GM03348 (cell line): ENCODE measurements at places on chromosomes 7 and 10.

- DNase-seq, result no peak
Observed at GRCh38 chr7:146176860-146177259, 60.3 kb downstream of the CNTNAP2 start.

DNA sequence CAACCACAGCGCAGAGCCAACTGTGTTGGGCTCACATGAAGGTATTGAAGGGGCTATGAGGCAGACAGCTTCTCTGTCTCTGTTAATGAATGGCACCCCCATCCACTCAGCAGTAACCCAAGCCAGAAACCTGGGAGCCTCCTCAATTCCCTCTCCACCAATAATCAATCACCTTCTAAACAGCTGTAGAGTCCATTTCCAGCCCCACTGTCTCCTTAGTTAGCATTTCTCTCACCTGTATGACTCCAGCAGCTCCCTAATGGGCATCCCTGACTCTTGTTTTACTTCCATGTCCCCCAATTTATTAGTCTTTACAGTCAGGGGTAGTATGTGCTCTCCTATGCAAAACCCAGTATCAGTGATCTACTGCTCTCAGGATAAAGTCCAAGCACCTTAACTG, 6.9 kb downstream of the SRI start:
- DNase-seq, result no peak

- peak; percentile 86 for DNase-seq
Observed at GRCh38 chr10:77290528-77291155, 347.0 kb downstream of the KCNMA1 start.

DNA sequence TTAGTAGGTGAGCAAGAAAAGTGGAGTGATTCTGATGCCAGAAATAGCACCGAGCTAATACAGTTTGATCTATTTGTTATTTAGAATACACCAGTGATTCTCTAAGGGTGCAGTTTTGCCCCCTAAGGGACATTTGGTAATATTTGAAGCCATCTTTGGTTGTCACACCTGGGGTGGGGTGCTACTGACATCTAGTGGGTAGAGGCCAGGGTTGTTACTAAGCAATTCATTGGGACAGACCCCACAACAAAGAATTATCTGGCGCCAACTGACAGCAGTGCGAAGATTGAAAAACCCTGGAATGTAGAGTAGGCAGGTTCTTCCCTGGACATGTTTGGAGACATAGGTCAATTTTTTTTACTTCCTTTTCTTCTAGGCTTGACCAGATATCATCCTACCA, 14.6 kb downstream of the PALS2 start:
- no peak for DNase-seq

DNA sequence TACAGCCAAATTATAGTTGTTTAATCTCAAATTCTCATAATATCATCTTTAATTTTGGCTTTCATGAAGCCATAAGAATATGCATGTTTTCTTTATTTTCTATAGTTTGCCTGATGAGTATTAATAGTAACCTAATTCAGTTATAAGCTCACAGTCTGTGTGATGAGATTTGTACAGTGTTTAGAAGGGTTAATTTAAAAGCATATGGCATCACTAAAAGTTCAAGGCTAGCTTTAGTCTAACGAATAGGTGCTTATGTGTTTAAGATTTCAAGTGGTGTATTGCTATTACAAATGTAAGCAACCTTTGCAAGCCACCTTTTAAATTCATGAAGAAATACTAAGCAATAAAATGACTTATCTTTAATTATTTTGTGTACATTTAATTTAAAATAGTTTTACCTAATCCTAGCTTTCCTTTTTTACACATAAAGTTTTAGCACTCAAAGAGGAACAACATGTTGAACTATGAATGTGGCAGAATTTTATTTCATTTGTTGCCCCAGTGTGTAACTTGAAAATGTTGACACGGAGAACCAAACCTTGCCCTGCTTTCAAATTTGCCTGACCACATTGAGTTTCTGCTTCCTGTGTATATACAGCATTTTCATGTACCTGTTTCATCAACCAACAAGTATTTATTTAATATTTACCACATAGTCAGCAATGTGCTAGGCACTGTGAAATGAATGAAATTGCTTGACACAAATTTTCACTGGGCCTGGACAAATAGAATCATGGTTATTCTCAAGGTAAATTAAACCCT, 41.5 kb downstream of the TET1 start:
- no peak for DNase-seq

DNA sequence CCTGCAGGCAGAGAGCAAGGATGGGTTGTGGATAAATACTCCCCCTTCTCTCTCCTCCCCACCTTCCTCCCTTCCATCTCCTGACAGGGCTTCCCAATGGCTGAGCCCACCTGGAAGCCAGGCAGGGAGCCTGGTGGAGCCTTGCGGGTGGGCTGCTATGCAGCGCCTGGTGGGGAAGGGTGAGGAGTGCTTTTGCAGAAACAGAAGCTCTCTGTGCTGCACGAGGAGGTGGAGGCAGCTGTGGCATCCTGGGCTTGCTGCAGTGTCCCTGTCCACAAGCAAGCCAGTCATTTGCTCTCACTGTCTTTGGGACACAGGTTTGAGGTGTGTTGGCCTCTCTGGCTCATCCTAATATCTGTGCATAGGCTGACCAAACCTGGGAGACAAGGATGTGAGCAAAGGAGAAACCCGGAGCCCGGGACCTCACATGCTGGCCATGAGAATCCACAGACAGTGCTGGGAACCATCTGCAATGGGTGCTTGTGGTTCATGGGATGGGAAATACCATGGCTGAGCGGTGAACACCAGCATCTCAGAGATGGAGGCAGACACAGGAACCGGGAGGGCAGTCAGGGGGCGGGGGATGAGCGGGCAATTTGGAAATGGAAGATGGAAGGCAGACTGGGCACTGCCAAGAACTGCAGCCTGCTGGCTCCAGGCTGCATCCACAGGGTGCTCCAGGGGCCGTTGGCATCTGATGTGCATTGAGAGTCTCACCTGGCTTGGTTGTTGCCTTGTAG, 364.2 kb downstream of the GLRX3 start:
- no peak for DNase-seq

DNA sequence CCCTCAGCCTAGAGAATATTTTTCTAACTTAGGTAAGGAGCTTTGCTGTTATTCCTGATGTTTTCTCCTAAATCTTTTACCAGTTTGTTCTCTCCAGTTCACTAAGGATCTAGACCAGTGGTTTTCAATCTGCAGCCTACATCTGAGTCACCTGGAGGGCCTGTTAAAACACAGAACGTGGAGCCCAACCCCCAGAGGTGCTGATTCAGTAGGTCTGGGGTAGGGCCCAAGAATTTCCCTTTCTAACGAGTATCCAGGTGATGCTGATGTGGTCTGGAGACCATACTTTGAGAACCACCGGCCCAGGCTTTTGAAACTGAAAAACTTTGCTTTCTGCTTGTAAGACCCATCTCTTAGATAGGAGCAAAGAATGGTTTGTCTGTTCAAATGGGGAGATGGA, 51.2 kb upstream of the KMT2E start:
- DNase-seq, result no peak

- DNase-seq, result no peak
Observed at GRCh38 chr7:92631850-92632487, 41.8 kb upstream of the FAM133B start.

DNA sequence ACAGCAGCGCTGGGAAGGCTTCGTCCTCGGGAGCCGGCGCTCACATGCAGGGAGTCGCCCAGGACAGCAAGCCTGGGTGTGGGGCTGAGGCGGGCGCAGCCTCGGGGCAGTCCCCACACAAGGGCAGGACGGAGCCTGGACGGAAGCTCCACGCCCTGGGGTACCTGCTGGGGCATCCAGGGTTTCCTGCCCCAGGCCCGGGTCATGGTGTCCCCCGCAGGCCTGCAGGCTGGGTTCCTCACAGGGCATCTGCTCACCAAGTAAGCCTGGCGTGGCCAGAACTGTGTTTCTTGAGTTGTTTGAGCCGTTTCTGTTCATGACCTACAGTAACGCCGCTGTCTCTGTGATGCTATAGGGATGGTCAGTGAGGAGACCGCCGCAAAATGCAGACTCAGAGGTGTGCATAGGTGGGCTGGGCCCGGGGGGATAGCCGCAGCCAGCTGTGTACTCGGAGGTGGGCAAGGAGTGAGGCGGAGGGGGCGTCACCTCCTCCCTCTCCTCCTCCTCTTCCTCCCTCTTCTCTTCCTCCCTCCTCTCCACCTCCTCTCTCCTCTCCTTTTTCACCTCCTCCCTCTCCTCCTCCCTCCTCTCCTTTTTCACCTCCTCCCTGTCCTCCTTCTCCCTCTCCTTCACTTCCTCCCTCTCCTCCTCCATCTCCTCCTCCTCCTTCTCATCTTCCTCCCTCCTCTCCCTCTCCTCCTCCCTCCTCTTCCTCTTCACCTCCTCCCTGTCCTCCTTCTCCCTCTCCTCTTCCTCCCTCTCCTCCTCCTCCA, 438.9 kb downstream of the DNAJB6 start:
- no peak for DNase-seq

DNA sequence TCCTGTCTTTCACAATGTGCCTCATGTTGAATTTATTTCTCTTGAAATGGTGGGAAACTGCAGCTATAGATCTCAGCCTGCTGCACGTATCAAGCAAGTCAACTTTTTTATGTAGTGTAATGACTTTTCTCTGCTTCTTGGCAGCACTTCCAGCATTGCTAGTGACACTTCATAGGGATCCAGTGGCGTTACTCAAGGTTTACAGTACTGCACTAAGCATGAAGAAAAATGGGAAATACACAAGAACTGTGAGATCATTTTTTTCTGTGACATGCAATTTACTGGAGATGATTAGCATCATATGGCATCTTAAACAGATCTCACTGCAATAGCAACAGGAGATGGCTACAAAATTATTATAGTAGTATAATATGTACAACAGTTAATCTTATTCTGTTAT, 90.9 kb downstream of the POLR1F start:
- DNase-seq, result no peak

GRCh38 chr10:19651549-19651948, 164.7 kb upstream of the PLXDC2 start:
- DNase-seq, result peak; percentile 65

DNA sequence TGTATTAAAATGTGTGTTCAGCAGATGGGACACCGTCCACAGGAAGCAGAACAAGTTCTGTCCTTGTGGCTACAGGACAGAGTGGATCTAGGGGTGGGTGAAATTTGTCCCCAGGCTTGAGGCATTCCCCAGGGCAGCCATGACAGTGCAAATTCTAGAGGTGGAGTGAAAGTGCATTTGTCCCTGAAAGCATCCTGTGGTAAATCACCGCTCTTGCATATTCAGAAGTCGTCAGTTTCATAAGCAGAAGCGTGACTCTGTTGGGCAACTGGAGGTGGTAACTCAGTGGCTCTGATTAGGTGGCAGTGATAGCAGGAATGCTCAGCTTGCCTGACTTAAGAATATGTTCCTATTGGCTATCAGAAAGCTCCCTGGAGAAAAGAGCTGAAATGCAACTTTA, 96.6 kb downstream of the SNX10 start:
- DNase-seq, result no peak

- no peak for DNase-seq
Observed at GRCh38 chr10:72109636-72110157, 21.3 kb upstream of the SPOCK2 start.

- DNase-seq, result no peak
Observed at GRCh38 chr7:157097056-157097329, 41.7 kb upstream of the UBE3C start.

GRCh38 chr7:102320181-102320580, 33.5 kb downstream of the SH2B2 start:
- DNase-seq, result no peak

- no peak for DNase-seq
Observed at GRCh38 chr7:96596120-96596826, 113.4 kb downstream of the SEM1 start.

GRCh38 chr7:74138334-74138867, 35.8 kb upstream of the EIF4H start:
- no peak for DNase-seq

- no peak for DNase-seq
Observed at GRCh38 chr7:89002981-89003956, 207.7 kb upstream of the TEX47 start.

DNA sequence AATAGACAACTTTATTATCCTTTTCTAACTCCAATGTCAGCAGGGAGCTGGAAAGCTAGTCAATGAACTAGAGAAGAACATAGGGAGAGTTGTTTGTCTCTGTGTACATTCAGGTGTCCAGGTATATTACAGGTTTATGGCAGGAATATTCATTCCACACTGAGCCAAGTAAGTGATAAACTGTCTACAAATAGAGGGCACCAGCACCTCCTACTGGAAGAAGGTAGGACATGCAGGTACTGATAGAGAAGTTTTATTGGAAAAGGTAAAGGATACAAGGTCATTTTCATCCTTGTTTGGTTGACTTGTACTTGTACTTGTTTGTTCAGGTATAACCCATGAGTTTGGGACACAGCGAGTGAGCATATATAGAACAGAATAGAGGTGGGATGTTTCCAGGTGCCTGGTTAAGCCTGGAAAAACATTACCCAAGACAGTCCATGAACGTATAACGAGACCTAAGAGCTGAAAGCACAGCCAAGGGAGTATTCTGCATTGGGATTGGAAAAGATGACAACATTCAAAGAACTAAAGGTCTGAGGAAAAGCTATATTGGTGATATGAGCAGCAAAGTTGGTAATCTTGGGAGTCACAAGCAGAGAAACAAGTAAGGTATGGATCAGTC, 61.4 kb upstream of the PPP1R3C start:
- peak; percentile 62 for DNase-seq

- no peak for DNase-seq
Observed at GRCh38 chr10:37700886-37701780, 156.3 kb downstream of the ZNF248 start.

GRCh38 chr10:93063977-93064660, 3.5 kb downstream of the CYP26C1 start:
- no peak for DNase-seq

DNA sequence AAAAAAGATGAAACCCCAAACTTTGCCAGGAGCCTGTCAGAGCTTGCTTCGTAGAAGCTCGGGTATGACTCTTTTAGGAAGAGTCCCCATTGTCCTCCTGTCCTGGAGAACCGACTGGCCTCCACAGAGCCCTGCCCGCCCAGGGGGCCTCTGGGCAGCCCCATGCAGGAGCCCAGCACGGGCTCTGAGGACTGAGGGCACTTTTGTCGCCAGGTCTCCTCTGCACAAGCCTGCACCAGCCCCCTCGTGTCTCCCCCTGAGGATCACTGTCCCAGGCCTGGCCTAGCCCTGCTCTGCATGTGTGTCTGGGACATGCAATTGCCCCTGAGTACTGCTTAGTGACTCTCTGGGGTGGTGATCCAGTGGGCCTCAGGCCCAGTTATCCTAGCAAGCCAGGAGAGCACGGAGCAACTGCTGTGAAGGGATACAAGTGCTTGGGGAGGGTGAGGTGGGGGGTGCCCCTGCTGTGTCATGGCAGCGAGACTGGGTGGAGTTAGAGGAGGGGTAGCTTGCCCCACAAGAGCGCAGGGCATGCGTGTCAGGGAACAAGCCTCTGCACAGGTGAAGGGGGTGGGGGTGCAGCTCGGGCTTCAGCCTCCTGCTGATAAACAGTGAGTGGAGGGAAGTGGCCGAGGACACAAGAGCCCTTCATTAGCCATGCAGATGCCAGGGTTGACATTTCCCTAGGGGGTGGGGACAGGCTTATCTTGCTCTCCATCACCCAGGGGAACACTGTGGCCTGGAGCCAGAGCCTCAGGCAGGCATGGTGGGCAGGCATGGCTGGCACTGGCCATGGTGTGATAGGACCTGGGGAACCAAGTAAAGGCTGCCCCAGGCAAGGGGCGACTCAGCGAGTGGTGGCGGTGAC, 143.4 kb downstream of the C10orf105 start:
- no peak for DNase-seq

GRCh38 chr7:65409363-65409762, 35.7 kb downstream of the ZNF92 start:
- DNase-seq, result no peak

- DNase-seq, result no peak
Observed at GRCh38 chr7:674454-675410, 51.8 kb upstream of the DNAAF5 start.
